Forelimb muscle (tissue), 1 donor: ENCODE measurements at places on chromosomes 1 and 21. TPM values are rescaled to one million over a fixed set of nuclear protein-coding genes. Genes with fewer than 3 reads are reported as not detected.

AQP10 gene
- polyA plus RNA-seq = not detected

S1PR1 gene
- 9.5 TPM for polyA plus RNA-seq

HP1BP3 gene
- polyA plus RNA-seq = 165 TPM

NLRP3 gene
- 0.66 TPM for polyA plus RNA-seq

PBX1 gene
- polyA plus RNA-seq = 57.3 TPM

CNIH3 gene
- polyA plus RNA-seq = 2.2 TPM

GRCh38 chr1:54017979-54018378 is at the start of gene LDLRAD1:
LDLRAD1 (minus strand) TSS chr1:54018186; CDS start chr1:54018112, 74 bp downstream.
- DNase-seq = no peak

GRCh38 chr1:221515496-221515895 is 226.4 kb downstream of the DUSP10 start:
- no peak for DNase-seq

DNA sequence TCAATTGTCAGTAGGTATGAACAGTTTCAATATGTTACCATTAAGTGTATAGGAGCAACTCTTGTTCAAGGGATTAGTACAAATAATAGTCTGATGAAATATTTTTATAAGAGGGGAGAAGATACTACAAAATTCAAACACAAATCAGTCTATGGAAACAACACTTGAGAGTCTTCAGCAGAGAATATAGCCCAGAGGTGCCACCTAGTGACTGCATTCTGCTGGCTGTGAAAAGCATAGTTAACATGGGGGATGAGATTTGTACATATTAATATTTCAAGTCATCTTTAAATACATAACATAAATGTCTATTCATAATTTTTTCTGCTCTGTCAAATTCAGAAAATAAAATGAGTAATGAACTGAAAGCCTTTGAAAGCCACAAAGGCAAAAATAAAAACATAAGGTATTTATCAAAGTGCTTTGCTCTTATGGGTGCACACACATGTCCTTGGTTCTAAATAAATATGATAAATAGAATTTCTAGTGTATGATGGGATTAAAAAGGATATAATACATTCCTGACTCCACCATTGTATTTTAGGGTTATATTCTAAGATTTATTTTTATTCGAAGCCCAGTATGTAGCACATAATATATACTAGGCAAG is 440.9 kb upstream of the ZRANB2 start:
- DNase-seq = peak; percentile 5

DNA sequence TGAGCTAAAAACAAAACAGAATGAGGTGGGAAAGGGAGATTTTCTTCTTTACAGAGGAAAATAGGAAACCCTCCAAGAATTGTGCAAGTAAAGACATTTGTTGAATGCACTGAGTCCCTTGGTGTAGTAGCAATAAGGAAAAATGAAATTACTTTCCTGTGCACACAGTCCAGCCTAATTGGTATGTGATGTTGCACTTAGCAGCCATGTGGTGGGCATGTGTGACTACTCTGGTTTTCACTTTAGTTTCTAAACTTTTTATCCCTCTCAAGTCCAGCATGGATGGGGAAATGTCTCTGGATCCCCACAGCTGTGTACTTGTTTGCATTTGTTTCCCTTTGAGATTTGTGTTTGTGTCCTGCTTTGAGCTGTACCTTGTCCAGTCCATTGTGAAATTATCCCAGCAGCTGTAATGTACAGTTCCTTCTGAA is 7.1 kb upstream of the AGO3 start:
- no peak for DNase-seq

DNA sequence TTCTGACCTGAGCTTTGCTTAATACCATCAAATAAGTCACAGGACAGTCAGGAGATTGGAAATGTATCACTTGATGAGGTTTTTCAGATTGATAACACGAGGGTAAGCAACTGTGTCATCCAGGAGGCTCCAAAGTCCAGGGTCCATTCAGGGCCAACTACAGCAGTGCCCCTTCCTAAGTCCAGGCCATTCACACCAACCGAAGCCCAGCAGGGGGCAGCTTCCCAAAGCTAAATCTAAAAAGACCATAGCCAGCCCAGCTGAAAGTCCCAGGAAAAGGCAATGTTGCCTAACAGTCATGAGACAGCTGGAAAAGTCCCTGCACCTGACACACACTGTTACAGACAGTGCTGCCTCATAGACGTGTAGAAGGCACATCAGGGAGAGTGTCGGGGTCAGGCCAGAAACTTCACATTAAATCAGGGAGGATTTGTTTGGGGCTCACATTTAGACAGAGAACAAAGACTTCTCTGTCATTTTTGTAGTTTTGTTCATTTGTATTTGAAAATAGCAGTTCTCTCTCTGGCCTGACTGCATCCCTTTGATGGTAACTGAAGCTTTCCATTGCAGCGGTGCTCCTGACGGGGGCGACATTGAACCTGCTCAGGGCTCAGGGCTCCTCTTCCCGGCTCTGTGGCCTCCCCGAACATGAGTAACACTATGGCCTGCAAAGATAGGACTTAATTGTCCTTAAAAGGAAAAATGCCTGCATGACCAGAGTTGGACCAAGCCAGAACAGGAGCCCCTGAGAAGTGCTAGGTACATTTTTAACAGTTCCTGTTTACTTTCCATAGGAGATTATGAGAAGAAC is 200.4 kb downstream of the NRIP1 start:
- no peak for DNase-seq

GRCh38 chr21:30502041-30502440 is at the start of gene KRTAP19-5:
KRTAP19-5 (minus strand) TSS chr21:30502141; CDS start chr21:30502090, 51 bp downstream.
- no peak for DNase-seq

GRCh38 chr1:27487966-27488884 is 1.7 kb downstream of the WASF2 start:
- DNase-seq = no peak

DNA sequence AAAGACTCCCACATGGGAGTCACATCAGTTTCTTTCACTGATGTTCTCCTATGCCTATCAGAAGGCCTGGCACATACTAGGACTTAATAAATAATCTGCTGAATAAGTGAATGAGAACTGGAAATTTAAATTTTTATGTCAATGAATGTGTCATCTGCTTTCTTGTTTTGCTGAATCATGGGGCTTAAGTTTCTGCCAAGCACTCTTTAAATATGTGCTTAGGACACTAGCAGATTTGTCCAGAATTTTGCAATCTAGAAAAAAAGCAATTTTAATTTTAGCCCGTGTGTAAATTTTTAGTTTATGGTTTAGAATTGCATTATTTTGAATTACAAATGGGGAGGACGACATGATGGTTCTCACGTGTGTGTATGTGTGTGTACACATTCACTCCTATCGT is 803.1 kb downstream of the USP25 start:
- DNase-seq = no peak

DNA sequence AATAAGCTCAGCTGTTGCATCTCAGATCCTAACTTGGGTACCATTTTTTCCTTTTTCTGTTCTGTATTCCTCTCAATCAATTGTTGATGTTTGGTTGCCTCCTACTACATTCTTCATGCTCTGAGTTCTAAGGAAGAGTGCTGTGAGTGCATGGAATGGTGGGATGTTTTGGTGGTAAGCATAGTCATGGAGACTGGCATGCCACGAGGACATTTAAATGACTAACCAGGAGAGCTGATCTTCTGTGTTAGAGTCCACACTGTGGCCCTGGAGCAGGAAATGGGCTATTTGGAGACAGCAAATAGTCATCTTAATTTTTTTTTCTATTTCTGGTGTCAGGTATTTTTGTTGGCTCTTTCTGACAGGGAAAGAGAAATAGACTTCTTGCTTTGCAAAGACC is 69.5 kb upstream of the HSD17B7 start:
- no peak for DNase-seq

DNA sequence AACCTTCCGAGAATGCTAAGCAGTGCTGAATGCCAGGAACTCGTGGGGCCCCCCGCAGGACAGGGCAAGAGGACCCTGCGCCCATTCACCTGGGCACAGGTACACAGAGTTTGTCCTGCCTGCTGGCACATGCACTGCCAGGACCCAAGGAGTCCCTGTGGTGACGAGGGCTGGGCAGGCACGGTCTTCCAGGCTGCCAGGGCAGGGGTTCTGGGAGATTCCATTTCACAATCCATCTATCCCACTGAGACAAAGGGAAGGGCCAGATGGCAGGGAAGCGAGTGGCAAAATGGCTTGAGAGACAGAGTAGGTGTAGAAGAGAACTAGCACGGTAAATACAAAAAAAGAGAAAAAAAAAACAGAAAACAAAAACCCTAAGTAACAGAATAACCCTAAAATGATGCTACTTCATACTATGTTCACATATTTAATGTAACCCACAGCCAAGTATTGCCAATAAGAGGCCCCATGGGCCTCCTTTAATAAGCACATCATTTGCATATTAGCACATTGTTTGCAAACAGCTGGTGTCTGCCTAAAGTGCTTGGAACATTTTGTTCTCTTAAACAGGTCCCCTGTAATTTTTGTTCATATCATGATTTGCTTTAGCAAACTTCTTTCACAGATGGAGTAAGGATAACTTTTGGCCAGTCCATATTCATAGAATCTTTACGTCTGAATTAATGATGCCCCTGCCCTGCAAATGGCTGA is 83.8 kb downstream of the STUM start:
- DNase-seq = no peak

DNA sequence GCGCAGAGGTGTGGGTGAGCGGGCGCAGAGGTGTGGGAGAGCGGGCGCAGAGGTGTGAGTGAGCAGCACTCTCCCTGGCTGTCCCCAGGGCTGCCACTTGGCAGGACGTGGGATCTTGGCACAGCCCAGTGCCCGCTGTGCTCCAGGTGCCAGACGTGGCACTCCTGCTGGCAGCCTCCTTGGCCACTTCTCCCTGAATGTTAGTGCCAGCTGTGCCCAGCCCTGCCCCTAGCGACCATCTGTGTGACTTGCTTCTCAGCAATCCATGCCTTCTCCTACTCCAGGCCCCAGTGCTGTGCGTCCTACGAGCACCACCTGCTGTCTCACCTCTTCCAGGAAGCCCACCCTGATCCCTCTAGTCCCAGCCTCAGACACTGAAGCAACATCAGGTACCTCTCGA is 30.5 kb downstream of the KRTAP10-1 start:
- DNase-seq = no peak

GRCh38 chr1:43689289-43689688 is 18.0 kb upstream of the ST3GAL3 start:
- no peak for DNase-seq
